ENCODE measurements at places on chromosomes 5 and 9. TPM values are rescaled to one million over a fixed set of nuclear protein-coding genes. Genes with fewer than 3 reads are reported as not detected.

DNA sequence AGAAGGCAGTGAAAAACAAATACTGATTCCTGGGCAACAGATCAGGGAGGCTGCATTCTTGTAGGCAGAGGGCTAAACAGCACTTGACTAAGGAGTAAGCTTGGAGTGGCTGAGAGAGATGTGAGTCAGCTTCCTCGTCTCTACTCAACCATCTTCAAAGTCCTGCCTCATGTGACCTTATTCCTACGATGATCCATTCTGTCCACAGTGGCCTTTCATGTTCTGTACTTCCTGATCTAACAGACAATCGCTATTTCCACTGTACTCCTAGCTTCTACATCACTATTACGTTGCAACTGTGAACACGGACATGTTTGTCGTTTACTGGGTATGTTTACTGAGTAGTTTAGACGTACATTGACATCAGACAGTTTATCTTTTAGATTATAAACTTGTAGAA is 365.4 kb downstream of the ARL15 start:
- no peak for DNase-seq

CTNND2 gene
- total RNA-seq: 8.0 TPM

SLC45A2 gene
- total RNA-seq: not detected

DNA sequence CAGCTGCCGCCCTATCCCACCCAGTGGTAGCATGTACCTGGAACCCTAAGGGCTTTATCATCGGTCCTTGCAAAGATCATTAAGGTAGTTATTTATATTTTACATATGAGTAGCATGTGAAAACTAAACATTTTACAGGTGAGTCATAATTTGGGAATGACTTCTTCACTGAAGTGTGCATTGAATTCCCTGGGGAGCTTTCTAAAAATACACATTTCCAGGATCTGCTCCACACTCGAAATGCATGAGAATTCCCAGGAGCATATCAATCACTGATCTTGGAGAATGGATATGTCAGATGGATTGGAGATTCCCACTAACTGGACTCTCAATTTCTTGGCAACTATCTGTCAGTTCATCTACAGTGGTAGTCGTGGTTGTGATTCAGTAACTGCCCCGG is 717.5 kb downstream of the IRX1 start:
- no peak for DNase-seq

- no peak for DNase-seq
Observed at GRCh38 chr5:137205231-137206027, 293.7 kb downstream of the SPOCK1 start.

TLX3 gene
- total RNA-seq: not detected

- no peak for DNase-seq
Observed at GRCh38 chr9:20563917-20564316, 58.4 kb downstream of the MLLT3 start.

PCDHB11 gene
- 2.1 TPM for total RNA-seq

- no peak for DNase-seq
Observed at GRCh38 chr5:65184780-65185179, 296.9 kb downstream of the ADAMTS6 start.

All from ureter (tissue), 1 donor.